ENCODE measurements at places on chromosomes 7 and 10.

DNA sequence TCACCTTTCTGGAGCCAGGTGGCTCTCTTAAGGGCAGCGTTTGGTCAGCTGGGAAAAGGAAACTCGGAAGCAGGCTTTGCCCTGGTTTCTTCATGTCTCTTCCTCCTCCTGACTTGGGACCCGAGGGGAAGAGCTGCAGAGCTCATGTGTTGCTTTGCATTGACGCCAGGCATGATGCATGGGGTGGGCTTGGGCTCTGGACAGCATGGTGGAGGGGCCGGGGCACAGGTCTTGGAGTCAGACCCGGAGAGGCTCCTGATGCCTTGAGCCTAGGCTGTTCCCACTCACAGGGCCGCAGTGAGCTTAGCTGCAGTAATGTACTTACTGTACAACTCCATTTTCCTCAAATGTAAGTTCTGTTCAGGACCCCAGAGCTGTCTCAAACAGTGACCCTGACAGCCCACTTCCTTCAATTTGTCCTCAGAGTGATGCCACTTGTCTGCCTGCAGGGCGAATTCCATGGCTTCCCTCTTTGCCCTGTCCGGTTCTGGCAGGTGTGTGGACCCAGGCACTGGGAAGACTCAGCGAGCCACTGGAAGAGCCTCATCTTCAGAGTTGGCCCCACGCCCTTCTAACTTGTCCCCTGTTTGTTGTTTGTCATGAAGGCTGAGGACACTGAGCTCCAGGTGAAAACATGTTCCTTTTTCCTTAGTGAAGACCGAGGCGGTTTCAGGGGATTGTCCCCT, 50.2 kb downstream of the ZNF467 start:
- DNase-seq: no peak

DNA sequence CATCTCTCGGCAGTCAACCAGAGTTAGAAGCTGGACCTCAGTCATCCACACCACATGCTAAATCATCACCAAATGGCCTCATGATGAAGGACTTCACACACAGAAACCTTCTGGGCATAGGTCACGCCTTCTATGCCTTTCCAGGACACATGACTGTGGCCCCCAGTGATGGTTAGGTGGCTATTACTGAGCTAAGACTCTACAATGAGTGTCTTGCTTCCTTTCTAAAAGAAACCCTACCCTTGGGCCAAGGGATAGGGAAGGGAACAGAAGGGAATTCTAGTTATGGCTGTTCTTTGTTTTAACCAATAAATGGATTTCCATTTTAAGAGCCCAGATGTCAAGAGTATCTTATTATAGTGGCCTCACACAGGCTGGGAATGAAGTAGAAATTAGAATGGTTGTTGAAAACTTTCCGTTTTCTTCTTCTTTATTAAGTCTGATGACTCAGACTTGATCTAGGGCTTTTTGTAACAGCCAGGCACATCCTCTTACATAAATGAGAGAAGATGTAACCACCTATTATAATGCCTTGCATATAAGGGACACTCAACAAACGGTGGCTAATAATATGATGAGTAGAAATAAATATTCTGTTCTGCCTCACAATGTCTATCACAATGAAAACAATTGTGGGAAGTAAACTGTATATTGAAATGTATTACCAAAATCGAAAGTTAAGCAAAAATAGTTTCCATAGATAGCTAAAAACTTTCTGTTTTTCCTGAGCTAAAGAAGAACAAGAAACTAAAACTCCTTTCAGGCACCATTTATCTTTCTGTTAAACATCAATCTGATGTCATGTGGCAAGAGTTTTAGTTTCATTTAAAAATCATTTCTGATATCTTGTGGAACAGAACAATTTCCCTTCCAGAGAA, 62.5 kb upstream of the TOMM7 start:
- DNase-seq: no peak

- DNase-seq: no peak
These were observed 20.0 kb upstream of the SRI start for GRCh38 chr7:88239852-88240251.

DNA sequence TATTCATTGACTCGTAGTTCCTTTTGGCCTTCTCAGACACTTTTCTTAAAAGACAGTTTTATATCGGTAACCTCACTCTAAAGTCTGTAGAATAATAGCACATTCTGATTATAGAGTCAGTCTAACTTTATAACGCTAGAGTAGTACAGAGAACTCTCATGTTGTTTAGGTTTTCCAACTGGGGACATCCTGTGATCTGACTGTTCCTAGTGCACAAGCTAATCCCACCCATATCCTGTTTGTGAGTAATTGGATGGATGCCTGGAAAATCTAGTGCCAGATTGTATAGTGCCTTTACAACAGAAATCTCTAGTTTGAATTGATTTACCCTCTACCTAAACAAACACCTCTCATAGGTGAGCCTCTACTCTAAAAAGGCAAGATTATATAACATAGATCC, 107.4 kb downstream of the ZEB1 start:
- peak; percentile 56 for DNase-seq

DNA sequence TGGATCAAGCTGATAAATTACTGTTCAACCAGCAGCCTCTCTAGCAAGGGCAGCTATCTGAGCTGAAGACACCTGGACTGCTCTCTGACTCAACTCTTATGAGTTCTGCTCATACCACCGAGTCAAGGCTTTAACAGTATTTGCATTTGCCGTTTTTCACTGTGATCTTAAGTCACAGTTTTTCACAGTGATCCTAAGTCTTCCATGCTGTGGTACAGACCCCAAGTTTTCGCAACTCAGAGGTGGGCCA, 31.3 kb downstream of the PIP4K2A start:
- no peak for DNase-seq

DNA sequence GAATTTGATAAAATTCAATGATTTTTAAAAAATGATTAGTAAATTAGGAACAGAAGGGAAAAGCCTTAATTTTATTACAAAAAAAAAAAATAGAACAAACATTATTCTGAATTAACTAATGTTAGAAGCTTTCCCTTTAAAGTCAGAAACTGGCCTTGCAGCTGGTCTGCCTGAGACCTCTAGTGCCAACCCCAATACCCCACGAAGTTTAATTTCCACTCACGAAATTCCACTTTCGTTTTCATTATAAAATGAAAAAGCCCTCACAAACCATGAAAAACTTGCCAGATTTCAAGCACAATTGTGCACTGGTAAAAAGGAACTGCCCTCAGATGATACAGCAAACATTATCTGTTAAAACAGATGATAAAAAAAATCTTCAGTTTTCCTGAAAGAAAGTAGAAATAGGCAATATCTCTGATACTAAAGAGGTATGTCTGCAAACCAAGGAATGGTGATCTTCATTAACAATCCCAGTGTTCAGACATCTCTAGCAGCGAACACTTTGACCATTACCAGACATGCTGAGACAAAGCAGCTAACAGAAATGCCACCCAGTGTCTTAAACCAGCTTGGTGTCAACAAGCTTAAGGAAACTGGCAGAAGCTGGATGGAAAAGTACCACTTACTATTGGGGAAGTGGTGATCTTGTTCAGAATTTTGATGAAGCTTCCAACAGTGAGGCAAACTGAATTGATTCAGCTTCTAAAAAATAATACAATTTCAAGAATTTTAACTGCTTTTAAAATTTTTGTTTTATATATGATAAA, 80.2 kb downstream of the PALS2 start:
- DNase-seq: no peak

GRCh38 chr10:22456486-22456885, 111.2 kb downstream of the SPAG6 start:
- DNase-seq: no peak

GRCh38 chr7:127821146-127821545, 169.2 kb downstream of the SND1 start:
- DNase-seq: no peak

GRCh38 chr7:115356999-115357702, 435.3 kb downstream of the MDFIC start:
- no peak for DNase-seq

DNA sequence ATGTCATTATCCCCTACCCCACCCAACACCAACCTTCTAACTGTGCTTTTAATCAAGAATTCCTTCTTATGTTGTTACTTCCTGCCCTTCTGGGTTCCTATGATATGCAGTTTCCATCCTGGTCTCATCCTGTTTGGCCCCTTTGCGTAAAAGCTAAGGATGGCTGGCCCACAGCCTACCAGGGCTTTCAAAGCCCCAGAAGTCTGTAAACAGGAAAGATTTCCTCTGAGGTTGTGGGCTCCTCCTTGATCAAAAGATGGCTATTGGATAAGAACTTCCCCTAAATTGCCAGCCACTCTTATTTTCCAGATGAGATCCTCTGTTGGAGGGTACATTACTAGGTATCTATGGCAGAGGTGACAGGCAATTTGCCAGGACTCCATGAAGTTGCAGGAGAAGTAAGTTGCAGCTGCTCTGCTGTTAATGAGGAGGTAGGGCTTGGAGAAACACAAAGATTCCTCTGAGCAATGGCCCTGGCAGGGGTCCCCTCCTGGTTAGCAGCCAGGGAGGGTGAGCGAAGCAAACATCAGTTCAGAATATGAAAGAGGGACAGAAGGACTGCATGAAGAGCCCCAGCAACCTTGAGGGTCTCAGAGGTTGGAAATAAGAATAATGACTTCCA, 32.1 kb downstream of the NRP1 start:
- DNase-seq: no peak

DNA sequence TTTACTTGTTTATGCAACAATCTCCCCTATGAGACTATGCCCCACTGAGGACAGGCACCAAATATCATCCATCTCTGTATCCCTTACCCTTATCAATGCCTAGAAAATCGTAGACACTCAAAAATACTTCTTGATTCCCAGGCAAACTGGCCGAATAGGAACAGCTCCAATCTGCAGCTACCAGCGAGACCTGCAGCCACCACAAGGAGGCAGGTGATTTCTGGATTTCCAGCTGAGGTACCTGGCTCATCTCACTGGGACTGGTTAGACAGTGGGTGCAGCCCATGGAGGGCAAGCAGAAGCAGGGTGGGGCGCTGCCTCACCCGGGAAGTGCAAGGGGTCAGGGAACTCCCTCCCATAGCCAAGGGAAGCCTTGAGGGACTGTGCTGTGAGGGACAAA, 10.8 kb upstream of the PPP1R3C start:
- DNase-seq: no peak

- peak; percentile 95 for DNase-seq
These were observed 3.1 kb downstream of the ADIRF start for GRCh38 chr10:86971232-86971991.

DNA sequence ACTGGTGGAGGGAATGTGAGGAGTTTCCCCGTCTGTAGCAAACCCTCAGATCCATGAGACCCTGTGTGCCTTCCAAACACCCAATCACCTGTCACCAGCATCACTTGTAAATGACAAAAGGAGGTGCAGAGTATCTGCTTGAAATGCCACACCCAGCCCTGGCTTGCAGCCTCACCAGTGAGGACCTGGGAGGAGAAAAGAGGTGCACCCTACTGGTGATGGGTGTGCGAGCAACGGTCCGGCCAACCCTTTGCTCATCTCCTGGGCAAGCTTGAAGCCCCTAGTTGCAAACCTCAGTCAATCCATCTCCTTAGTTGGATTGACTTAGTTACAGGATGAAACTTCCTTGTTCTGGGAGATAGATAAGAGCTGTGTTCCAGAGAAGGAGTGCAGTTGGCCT, 62.4 kb upstream of the WAPL start:
- DNase-seq: no peak

DNA sequence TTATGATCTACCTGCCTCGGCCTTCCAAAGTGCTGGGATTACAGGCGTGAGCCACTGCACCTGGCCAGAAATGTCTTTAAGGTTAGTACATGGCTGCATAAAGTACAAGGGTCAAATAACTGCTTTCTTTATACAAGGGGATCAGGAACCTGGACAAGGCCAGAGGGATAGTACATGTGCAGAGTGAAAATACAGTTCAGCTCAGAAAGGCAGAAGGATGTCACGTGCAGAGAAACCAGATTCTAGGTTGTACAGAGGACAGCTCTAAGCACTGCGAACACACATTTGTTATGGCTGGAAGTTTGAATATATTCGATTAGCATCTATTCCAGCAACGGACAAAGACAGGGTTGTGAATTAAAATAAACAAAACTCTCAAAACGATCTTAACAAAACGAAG, 6.0 kb upstream of the RSBN1L start:
- DNase-seq: no peak

DNA sequence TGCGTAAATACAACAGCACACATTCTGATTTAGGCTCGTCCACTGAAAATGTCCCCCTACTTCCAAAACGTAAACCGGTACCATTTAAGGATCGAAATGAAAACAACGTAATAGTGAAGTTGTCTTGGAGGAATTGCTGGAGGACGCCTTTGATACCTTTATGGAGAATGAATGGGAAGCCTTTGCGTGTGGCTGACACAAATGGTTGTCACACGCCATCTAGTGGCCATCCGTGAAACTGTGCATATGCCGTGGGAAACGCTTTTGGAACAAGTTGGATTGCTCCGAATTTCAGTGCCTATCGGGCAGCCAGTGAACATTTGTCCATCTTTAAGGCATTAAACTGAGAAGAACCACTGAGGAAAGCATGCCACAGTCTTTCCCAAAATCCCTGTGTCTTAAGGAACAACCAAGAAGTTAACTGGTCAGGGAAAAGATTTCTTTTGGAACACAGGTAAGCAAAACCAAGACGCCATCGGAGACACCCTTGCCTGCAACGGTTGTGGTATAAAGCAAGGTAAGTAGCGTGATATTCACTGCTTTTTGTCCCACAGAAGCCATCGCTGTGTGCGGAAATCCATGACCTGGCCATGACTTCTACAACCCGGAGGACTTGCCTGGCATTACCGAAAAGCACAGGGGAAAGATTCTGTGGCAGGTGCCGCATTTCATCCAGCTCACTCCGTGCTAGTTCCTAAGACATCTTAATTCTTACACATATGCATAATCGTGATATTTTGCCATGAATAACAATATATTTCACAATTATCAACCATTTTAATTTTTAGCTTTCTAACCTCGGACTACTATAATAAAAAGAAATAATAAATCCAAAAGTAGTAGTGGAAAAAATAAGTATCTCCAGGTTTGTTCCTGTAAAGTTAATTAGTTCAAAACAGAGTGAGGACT, 100.6 kb downstream of the FAM204A start:
- DNase-seq: peak; percentile 91

DNA sequence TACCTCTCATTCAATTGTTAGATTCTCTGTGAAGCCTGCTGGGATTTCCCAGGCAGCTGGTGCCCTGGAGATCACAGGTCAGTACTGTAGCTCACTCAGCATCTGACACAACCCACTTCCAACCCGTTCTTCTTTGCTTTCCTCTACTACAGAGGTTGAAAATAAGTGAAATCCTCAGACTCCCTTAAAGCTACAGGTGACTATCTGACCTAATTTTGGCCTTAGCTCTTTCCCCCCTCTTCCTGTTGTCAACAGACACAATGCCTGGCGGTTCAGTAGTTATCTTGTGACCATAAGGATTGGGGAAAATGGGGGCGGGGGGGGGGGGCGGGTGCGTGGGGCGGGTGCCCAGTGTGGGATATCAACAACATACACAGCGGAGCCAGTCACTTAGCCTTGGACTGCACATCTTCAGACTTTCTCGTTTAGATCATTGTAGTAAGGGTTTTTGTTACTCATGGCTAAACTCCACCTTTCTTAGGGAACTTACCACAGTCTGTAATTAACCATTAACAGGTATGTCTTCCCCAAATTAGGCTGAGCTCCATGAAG, 37.8 kb downstream of the MTPN start:
- no peak for DNase-seq

DNA sequence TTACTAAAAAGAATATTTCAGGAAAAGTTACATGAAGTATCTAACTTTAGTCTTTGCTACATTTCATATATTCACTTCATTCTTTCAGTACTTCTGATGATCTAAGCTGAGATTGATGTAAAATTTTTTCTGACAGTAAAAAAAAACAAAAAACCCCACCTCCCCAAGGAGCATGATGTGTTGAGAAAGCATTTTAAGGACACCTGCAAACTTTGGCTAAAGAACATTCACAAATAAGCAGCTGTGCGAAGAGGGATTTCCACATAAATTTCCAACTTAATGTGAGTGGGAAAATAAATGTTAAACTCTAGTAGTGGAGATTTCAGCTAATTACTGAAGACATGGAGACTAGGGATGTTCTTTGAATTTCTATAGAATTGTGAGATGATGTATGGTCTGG, 35.5 kb downstream of the DLD start:
- DNase-seq: no peak

All from adipocyte (in vitro differentiated cells).